ENCODE measurements at places on chromosomes 2 and 18.

DNA sequence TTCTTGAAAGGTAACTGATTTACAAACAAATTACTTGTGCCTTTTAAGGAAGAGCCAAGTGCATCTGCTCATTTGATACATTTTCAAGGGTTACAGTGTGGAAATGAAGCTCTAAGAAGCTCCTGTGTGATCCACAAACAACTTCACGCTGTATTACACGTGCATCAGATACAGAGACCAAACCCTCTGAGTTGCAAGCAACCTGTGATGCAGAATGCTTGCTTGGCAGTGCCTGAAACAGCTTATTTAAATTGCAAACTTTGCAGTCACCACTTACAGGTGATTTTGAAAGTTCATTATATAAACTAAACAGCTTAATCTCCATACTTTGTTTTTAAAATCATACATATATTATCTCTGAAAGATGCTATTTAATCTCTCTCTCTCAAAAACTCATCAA lies 50.1 kb downstream of the ZEB2 start:
- no peak for DNase-seq

DNA sequence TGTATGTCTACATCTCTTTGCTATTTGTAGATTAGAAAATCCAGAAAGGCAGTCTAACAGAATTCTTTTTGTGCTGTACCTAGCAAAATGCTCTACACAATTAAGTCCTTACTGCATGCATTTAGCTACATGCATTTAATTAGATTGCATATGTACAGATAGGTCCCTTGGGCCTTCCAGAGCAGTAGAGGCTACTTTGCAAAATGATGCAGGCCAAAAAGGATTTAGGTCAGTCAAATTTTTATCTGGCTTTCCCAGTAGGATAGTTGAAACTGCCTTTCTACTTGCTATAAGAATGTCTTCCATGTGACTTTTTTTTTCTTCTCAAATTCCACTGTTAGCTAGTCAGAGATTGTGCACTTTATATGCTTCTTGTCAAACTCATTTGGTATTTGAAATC lies 19.3 kb downstream of the GALNT13 start:
- no peak for DNase-seq

GRCh38 chr2:232250246-232251175 lies 128.0 kb upstream of the ALPP start:
- DNase-seq: no peak

GRCh38 chr2:42618972-42619371 lies 50.5 kb downstream of the MTA3 start:
- DNase-seq: no peak

DNA sequence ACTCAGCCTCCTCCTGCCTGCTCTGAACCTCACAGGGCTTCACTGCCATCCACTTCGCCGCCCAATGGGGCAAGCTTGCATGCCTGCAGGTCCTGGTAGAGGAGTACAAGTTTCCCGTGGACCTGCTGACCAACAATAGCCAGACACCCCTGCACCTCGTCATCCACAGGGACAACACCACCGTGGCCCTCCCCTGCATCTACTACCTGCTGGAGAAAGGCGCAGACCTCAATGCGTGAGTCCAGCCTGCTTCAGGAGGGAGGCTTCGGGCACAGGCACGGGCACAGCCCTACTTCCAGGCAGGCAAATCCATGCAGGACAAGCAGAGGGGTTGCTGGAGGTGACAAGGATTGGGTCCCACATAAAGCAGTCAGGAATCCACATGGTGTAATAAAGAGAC lies 1.2 kb downstream of the ANKRD53 start:
- no peak for DNase-seq

GRCh38 chr2:38130876-38131275 lies 54.9 kb upstream of the CYP1B1 start:
- no peak for DNase-seq

DNA sequence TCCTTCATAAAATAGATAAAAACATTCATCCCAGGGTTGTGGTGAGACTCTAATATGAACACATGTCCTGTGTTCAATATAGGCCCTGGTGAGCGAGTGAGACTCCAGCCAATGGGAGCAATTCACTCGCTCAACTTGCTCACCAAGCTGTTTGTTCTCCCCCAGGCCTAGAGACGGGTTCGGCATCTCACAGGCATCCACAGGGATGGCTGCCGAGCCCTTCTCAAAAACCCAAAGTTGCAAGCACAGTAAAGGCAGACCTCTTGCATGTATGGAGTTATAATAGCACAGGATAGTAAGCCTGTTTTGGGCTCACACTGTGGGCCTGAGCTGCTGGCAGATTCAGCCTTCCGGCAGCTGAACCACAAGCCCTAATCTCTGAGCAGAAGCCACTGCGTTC lies 15.7 kb downstream of the PARD6G start:
- no peak for DNase-seq
